ENCODE measurements at places on chromosomes 16 and 17.

- no peak for DNase-seq
Measured at GRCh38 chr17:22492331-22492730, 800.0 kb downstream of the KCNJ18 start.

- DNase-seq, result no peak
Measured at GRCh38 chr17:73278465-73279453, 17.1 kb upstream of the CPSF4L start.

DNA sequence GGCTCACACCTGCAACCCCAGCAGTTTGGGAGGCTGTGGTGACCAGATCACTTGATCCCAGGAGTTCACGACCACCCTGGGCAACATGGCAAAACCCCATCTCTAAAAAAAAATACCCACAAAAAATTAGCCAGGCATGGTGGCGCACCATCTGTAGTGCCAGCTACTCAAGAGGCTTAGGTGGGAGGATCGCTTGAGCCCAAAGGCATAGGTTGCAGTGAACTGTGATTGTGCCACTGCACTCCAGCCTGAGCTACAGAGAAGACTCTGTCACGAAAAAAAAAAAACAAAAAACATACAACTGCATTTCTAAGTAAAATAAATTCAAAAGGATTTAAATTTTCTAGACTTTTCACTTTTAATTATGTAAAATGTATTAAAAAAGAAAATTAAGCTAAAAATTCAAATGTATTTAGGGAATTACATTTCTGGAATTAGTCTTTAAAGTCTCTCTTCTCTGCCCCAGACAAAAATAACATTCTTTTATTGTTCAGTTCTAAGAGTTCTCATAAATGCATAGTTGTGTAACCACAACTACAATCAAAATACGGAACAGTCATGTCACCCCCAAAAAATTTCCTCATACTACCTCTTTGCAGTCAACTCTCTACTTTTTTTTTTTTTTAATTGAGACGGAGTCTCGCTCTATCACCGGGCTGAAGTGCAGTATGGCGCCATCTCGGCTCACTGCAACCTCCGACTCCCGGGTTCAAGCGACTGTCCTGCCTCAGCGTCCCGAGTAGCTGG, 14.1 kb downstream of the FAM222B start:
- no peak for DNase-seq

DNA sequence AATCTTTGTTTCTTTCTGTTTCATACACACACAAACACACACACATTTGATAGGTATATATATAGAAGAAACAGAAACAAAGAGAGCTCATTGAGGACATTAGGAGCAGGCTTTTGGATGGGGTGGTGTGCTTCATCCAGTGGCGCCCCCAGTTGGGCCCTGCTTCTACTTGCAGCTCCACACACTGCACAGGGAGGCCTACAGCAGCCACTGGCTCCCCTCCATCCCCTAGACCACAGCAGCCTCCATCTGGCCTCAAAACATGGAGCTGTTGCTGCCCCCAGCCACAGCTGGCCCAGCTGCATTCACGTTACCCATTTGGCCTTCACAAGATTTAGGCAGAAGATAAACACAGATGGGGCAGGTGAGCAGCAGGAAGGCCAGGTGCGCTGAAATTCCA, 33.1 kb upstream of the NF1 start:
- no peak for DNase-seq

- DNase-seq, result no peak
Measured at GRCh38 chr17:77326076-77326591, 185.4 kb downstream of the SEC14L1 start.

DNA sequence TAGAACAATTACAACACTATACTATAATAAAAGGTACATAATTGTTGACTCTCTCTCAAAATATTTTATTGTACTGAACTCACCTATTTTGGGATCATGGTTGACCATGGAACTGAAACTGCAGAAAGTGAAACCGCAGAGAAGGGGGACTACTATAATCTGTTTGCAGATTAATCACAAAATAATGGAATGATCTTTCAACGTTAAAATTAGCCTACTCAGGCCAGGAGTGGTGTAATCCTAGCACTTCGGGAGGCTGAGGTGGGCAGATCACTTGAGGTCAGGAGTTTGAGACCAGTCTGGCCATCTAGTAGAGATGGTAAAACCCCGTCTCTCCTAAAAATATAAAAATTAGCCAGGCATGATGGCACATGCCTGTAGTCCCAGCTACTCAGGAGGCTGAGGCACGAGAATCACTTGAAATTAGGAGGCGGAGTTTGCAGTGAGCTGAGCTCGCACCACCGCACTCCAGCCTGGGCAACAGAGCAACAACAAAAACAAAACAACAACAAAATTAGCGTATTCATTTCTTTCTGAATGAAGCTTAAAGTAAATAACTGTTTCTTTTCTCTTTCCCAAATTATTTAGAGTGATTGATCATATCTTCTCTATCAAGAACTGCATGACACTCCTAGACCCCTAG, 45.6 kb downstream of the IKZF3 start:
- DNase-seq, result no peak

DNA sequence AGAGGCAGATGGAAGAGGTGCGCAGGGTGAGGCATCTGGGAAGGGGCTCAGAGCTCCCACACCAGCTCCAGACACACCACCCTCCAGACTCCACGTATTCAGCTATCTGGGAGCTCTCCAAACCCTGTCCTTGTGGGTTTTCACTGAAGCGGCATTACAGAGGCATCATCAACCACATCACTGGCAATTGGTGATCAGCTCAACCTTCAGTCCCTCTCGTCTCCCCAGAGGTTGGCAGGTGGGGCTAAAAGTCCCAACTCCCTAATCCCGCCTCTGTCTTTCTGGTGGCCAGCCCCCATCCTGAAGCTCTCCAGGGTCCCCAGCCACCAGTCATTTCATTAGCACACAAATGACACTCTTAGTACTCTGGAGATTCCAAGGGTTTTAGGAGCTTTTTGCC, 123.9 kb downstream of the KCNJ12 start:
- no peak for DNase-seq

DNA sequence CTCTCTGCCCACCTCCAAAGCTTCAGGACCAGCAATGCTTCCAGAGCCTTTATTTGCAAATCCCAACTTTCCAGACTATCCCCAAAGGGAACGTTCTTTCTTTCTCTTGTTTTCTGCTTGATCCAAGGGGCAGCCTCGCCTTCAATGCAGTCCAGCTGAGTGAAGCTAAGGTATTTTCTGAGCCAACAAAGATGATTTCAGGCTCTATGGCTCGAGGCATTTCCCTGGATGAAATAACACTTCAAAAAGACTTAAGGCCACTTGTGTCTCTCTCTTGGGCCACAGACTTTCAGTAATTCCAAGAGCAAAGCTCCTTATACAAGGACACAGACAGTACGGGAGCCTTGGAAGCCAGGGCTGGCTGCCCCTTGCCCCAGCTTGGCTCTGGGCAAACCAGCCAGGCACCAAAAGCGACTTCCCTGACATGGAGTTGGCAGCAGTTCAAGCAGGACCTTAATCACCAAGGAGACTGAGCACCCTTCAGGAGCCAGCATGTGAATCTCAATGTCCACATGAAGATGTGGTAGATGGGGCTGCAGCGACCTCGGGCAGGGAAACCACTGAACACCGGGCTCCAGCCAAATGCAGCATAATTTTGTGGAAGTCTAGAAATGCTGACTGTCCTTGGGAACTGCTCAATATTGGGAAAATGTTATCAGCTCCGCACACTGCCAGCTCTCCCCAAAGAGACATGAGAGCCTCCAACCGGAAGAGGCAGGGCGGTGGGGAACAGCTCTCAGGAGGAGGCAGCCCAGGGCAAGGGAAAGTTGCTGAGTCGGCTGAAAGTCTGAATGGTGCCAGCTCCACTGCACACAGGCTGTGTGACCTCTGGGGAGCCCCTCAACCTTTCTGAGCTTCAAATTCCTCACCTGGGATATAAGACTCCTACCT, 39.0 kb downstream of the TK2 start:
- DNase-seq, result no peak

- no peak for DNase-seq
Measured at GRCh38 chr16:57245472-57246113, 534 bp downstream of the ARL2BP start.

- DNase-seq, result no peak
Measured at GRCh38 chr16:24359490-24359889, 103.4 kb downstream of the CACNG3 start.

DNA sequence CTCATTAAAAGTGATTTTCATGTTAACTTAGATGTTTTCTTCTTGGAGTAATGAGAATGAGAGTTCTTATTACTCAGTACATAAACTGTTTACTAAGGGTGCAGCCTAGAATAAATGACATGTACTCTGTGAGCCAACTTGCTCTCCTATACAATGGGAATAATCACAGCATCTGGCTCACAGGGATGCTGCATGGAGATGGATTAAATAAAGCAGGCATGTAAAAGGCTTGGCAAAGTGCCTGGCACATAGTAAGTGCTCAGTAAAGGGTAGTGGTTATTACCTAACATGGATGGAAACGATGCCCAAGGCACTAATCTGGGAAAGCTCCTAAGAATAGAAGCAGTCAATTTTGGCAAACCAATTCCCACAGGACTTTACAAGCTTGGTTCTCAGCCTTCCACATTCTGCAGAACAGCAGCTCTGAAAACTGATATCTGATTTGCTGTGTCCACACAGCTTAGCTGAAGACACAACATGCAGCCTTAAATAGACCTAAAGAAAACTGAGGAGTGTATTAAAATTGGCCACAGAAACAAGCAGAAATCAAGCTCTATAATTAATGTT, 176.1 kb downstream of the ABCC12 start:
- no peak for DNase-seq

- DNase-seq, result no peak
Measured at GRCh38 chr16:49012961-49013726, 268.5 kb downstream of the CBLN1 start.

DNA sequence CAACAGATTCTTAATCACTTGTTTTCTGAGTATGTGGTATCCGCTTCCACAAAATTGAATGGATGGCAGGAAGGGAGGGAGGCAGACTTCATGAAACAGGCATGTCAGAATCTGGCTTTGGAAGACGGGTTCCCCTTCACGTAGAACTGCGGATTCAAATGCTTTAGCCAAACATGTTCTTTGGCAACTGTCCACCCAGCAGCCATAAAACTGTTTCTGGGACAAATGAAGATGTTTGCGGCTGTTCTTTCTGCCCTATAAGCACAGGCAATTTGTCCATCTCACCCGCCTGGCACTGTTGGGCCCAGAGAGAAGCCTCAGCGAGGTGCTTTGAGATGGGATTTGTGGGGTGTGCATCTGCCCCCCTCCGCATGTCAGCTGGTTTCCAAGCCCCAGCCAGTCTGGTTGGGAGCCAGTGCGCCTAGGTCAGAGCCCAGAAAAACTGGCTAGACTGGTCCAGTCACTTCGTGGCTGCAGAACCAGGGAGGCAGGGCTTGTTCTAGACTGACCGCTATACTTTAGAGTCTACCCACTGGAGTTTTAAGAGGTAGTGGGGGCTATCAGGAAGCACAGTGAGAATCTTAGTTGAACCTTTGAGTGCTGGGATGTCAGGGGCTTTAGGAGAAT, 6.3 kb downstream of the CRHR1 start:
- DNase-seq, result no peak

- no peak for DNase-seq
Measured at GRCh38 chr17:40460604-40460967, 17.3 kb downstream of the IGFBP4 start.

- no peak for DNase-seq
Measured at GRCh38 chr17:36825521-36825920, 111.8 kb upstream of the LHX1 start.

DNA sequence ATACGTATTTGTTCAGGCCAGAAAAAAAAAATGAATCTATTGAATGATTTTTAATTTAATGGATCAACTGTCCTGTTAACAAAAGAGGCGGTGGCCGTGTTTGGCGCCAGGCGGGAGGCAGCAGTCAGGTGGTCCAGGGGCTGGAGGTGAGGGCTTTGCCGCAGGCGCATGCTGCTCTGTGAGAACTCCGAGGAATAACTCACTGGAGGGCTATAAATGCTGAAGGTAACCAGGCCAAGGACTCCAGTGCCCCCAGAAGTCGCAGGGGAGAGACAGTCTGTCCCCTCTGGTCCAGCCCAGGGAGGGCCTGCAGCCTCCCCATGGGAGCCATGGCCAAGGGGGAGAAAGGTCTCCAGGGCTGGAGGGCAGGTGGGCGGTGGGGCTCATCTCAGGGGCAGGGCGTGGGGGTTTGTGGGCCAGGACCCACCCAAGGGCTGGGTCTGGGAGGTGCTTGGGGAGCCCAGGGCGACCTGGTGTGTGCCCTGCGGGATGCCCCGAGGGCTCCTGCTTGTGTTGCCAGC, 7.1 kb upstream of the BAHCC1 start:
- no peak for DNase-seq

- no peak for DNase-seq
Measured at GRCh38 chr17:32488177-32488542, 1.4 kb downstream of the CDK5R1 start.

DNA sequence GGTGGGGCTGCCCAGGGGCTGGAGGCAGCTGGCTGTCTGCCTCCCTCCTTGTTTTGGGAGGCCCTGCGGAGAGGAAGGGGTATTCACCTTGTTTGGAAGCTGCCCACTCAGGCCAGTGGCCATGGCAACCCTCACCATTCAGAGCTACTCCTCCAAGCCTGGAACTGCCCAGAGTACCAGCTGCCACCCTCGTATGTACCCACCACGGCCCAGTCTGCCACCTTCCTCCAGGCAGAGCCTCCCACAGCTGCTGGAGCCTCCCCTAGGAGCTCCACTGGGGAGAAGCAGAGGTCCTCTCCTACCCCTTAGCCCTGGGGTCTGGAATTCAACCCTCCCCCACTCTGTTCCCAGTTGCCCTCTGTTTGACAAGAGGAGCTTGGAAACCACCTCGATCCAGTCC, 90.7 kb downstream of the AXIN2 start:
- DNase-seq, result no peak

DNA sequence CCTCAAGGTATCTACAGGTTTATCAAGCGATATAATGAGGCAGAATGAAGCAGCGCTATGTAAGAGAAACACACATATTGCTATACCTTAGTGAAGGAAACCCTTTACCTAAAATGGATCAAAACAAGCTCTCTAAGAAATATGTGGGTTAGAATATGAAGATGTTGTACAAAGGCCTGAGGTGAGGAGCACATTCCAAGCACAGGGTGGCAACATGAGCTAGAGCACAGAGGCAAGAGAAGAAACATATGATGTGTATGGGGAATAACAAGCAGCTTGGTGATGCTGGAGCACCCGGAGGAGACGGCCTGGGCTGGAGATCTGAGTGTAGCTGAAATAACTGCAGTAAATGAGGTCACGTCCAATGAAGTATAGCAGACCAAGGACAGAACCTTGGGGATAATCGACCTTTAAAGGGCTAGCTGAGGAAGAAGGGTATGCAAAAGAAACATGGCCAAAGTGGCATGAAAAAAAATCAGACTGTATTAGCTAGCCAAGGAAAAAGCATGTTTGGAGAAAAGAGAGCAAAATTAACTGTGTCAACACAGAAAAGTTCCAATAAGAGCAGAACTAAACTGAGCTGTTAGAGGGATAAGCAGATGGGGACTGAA, 44.0 kb downstream of the MARVELD3 start:
- no peak for DNase-seq
